Large intestine (tissue), 12 donors: ENCODE measurements at places on chromosomes 3 and 15.
A peak's percentile ranks its signal among the peaks of the same experiment; 100 is the strongest.

GRCh38 chr3:46089237-46090011, 62.1 kb upstream of the XCR1 start:
- H3K36me3 ChIP-seq = no peaks in the 10 kb centered on the region
- H3K27ac ChIP-seq = no peak overlapping the region
- H3K27me3 ChIP-seq = no peaks in the 10 kb centered on the region
- no peak for DNase-seq
- no peak overlapping the region for H3K4me3 ChIP-seq
- no peaks in the 10 kb centered on the region for H3K4me1 ChIP-seq

DNA sequence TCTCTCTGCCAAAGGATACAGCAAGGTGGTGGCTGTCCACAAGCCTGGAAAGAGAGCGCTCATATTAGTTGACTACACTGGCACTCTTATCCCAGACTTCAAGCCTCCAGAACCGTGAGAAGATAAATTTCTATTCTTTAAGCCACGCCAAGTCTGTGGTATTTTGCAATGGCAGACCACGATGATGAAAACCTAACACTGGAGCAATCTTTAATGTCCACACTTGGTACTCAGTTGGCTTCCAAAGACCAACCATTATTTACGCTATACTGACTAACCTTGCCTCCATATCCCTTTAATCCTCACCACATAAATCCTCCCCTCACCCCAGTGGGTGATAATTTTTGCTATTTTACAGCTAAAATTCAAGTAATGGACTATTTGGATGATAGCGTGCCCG, 16.9 kb upstream of the LACTB start:
- H3K4me3 ChIP-seq = no peak overlapping the region
- no peaks in the 10 kb centered on the region for H3K27me3 ChIP-seq
- no peaks in the 10 kb centered on the region for H3K4me1 ChIP-seq
- no peak for DNase-seq
- H3K27ac ChIP-seq = no peak overlapping the region
- H3K36me3 ChIP-seq = no peaks in the 10 kb centered on the region

- peaks cover 82% of the 10 kb centered on the region for H3K27me3 ChIP-seq
- no peak overlapping the region for H3K27ac ChIP-seq
- DNase-seq = peak; percentile 36
These were observed 23.6 kb downstream of the NR2F2 start for GRCh38 chr15:96353930-96354730.

GRCh38 chr15:74261041-74261440, 24.9 kb downstream of the CCDC33 start:
- no peak overlapping the region for H3K4me3 ChIP-seq
- no peak for DNase-seq
- no peak overlapping the region for H3K27ac ChIP-seq
- H3K36me3 ChIP-seq = no peaks in the 10 kb centered on the region

DNA sequence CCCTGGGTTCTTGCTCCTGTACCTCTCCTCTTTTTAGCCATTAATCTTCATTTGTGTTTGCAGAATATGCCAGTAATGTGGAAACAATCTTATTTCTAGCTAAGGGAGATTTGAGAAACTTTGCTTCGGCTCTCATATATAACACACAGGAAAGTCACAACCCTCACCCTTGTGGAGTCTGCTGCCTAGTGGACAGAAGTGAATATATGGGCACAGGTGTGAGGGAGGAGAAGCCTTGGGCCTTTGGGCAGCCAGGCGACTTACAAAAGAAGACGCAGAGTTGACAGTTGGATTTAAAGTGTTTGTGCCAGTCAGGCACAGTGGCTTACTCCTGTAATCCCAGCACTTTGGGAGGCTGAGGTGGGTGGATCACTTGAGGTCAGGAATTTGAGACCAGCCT, 181.8 kb upstream of the TBL1XR1 start:
- no peak for DNase-seq
- H3K27me3 ChIP-seq = no peaks in the 10 kb centered on the region
- H3K27ac ChIP-seq = no peak overlapping the region
- no peaks in the 10 kb centered on the region for H3K4me1 ChIP-seq
- no peak overlapping the region for H3K4me3 ChIP-seq

- H3K4me1 ChIP-seq = no peaks in the 10 kb centered on the region
- H3K27me3 ChIP-seq = no peaks in the 10 kb centered on the region
- DNase-seq = no peak
- no peak overlapping the region for H3K4me3 ChIP-seq
- no peaks in the 10 kb centered on the region for H3K36me3 ChIP-seq
- H3K27ac ChIP-seq = no peak overlapping the region
These were observed 612.7 kb downstream of the TBL1XR1 start for GRCh38 chr3:176584413-176585176.

DNA sequence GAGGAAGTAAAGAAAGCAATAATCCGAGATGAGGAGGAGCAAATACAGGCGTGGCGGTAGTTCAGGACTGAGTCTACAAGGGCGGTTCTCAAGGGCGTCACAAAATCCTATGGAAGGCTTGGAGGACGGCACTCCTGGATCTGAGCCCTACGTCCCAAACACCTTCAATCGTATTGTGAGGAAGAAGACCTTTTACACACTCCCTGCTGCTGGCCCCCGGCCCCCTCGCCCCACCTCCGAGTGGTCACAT, 747 bp downstream of the PLD1 start:
- no peaks in the 10 kb centered on the region for H3K27me3 ChIP-seq
- no peaks in the 10 kb centered on the region for H3K36me3 ChIP-seq
- DNase-seq = no peak
- H3K27ac ChIP-seq = peak overlapping the region; percentile 94
- peaks cover 7% of the 10 kb centered on the region for H3K4me1 ChIP-seq

GRCh38 chr3:154872074-154872473, 208.0 kb upstream of the MME start:
- H3K27ac ChIP-seq = no peak overlapping the region
- no peak overlapping the region for H3K4me3 ChIP-seq
- H3K4me1 ChIP-seq = no peaks in the 10 kb centered on the region
- no peaks in the 10 kb centered on the region for H3K27me3 ChIP-seq

DNA sequence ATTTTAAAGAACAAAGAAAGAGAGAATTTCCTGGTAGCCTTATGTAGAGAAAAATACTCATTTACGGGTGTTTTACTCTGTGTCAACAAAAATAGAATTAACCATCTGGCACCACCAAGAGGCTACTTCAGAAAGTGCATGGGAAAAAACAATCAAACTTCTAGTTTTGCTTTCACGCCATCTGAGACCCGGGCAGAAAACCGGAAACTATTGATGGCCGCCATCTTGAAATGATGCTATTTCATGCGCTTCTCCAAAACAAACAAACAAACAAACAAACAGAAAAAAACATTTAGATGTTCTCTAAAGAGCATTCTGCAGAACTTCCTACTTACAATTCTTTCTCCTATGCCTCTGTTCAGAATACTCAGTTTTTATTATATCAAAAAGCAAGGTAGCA, 49.4 kb upstream of the SYNPR start:
- H3K27me3 ChIP-seq = no peaks in the 10 kb centered on the region
- no peak for DNase-seq
- no peaks in the 10 kb centered on the region for H3K36me3 ChIP-seq
- H3K4me1 ChIP-seq = no peaks in the 10 kb centered on the region

DNA sequence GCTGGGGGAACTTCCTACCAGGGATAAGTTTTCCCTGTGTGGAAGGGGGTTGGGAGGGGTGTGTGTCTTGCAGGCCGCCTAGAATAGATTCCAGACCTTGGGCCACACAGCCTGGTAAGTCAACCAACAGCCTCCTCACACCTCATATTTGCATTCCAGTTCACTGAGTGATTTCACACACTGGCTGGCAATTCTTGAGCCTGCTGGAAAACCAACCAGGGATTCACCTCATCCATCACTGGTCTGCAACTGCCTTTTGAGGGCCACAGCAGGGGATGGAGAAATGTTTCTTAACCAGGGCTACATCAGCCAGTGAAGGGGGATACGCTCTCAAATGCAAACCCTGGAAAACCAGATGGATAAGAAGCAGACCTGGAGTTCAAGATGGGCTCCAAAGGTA, 2.0 kb downstream of the FSTL1 start:
- DNase-seq = no peak
- H3K27me3 ChIP-seq = peaks cover 53% of the 10 kb centered on the region
- peaks cover 3% of the 10 kb centered on the region for H3K4me1 ChIP-seq
- H3K4me3 ChIP-seq = peak overlapping the region; percentile 61
- no peaks in the 10 kb centered on the region for H3K36me3 ChIP-seq
- H3K27ac ChIP-seq = peak overlapping the region; percentile 68

DNA sequence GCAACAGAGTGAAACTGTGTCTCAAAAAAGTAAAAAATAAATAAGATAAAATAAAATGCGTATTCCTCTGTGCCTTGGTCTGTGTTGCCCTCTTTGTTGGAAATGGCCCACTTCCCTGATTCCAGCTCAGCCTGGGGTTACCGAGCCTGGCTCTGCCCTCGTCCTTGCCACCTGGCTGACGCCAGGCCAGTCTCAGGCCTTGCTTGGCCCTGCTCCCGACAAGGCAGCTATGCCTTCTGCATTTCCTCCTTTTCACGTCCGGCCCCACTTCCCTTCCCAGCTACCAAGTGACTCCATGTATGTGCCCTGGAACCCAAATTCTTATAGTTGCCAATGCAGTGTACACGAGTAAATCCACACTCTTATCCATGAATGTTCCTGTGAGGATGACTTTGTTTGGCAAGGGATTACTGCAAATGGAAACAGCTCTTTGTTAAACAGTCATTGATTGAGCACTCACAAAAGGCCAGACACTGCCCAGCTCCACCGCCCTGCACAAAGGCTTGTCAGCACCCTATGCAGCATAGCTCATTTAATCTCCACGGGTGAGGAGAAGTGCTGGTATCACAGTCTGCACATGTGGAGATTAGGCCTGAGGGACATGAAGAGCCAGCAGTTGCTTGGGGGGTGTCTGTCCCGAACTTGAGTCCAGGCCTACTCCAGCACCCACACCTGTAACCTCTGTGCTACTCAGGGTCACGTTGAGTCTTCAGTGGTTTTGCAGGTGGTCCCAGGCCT, 25.1 kb downstream of the SPSB4 start:
- no peak for DNase-seq
- no peak overlapping the region for H3K4me3 ChIP-seq
- peak overlapping the region; percentile 64 for H3K27ac ChIP-seq
- peaks cover 6% of the 10 kb centered on the region for H3K4me1 ChIP-seq
- no peaks in the 10 kb centered on the region for H3K36me3 ChIP-seq

GRCh38 chr3:126837773-126838172, 133.7 kb downstream of the CHCHD6 start:
- H3K4me3 ChIP-seq = no peak overlapping the region
- H3K27me3 ChIP-seq = no peaks in the 10 kb centered on the region
- H3K4me1 ChIP-seq = no peaks in the 10 kb centered on the region
- no peak overlapping the region for H3K27ac ChIP-seq
- H3K36me3 ChIP-seq = no peaks in the 10 kb centered on the region

DNA sequence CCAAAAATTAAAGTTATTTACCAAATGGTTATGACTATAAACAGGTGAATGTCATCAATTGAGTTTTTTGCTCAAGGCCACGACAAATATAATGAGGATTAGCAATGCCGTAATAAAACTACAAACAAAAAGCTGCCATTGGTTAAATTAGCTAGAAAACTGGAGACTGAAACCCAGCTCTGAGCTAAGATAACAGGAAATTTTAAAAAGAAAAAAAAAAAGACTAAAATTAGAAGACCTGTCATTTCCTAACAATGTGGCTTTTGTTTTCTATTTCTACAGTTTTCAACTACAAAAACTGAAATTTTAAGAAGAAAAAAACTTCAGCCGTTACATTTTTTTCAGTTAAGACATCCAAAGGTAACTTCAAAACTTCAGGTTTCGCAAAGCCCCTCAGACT, 9.7 kb downstream of the SLC12A6 start:
- H3K4me3 ChIP-seq = no peak overlapping the region
- H3K27me3 ChIP-seq = no peaks in the 10 kb centered on the region
- no peaks in the 10 kb centered on the region for H3K4me1 ChIP-seq
- H3K27ac ChIP-seq = no peak overlapping the region

DNA sequence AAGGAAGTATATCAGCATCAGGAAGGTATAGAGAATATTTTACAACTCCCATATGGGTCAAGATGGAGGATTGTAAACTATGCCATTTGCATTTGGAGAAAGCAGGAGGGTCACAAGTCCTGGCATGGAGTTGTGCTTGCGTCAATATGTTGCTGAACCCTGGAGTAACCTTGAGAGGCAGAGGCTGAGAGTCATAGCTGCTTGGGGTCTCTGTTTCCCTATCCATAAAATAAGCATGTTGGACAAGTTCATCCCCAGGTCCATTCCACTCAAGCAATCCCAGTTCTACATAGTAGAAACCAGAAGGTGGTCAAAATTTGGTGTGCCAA, 273.6 kb downstream of the MECOM start:
- no peak for DNase-seq
- H3K27ac ChIP-seq = peak overlapping the region; percentile 73
- H3K4me3 ChIP-seq = no peak overlapping the region

DNA sequence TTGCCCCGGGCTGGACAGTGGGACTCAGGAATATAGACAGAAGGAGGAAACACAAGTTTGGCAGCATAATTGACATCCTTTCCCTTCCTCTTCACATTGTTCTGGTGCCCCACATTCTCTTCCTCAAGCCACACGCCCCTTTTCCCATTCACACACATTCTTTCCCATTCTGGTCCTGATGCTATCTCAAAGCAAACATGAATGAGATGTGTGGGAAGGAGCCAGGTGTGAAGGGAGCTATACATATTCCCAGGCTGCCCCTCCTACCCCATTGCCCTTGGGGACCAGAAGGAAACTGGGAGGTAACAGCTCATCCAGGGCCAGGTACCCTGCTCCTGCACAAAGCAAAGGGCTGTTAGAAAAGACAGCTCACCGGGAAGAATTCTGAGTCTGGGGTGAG, 23.4 kb upstream of the CLK3 start:
- H3K27me3 ChIP-seq = no peaks in the 10 kb centered on the region
- peaks cover 55% of the 10 kb centered on the region for H3K36me3 ChIP-seq
- no peak overlapping the region for H3K27ac ChIP-seq
- no peak overlapping the region for H3K4me3 ChIP-seq

DNA sequence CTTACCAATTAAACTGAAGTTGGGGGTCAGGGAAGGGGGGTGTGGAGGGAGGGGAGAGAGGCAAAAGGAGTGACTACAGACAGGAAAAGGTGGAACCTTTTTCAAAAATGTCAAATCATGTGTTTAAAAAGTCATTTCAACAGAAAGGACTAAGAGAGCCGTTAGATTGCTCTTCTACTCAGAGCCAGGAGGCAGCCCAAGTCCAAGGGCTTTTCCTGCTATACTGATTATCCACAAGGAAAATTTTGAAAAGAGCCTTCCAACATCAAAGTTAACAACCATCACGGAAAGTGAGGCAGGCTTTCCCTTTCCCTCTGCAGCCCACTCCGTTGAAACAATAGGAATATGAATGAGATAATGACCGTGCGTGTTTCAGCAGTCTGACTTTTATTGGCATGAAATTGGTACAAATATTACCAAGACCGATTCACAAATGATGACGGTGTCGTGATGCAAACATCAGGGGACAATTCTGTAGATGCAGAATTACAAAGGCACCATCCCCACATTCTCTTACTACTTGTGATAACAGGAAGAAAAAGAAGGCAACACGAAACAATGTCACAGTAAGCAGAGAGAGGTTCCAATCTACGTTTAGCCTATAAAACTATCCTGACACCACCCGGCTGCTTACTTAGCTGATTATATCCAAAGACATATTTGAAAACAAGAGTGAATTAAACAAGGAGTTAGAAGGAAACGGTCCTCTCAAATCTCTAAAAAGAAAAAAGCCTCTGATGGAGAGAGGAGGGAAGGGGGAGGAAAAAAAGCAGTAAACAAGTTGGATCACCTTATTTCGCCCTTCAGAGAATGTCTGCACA, 453.7 kb downstream of the FOXP1 start:
- peak overlapping the region; percentile 39 for H3K4me3 ChIP-seq
- H3K36me3 ChIP-seq = no peaks in the 10 kb centered on the region
- H3K27ac ChIP-seq = peak overlapping the region; percentile 83
